ENCODE measurements at places on chromosomes 11 and 22. TPM values are rescaled to one million over a fixed set of nuclear protein-coding genes. Genes with fewer than 3 reads are reported as not detected.

SLC35F2 gene
- 22.6 TPM for total RNA-seq

OR56A3 gene
- total RNA-seq: not detected

DDX25 gene
- 18.7 TPM for total RNA-seq

TIGD3 gene
- total RNA-seq: 4.5 TPM

P2RX6 gene
- total RNA-seq: not detected

APOL3 gene
- 2.5 TPM for total RNA-seq

SF3A1 gene
- total RNA-seq: 16.1 TPM

OR4D5 gene
- total RNA-seq: not detected

YAP1 gene
- 18.7 TPM for total RNA-seq

DGKZ gene
- total RNA-seq: 33.5 TPM

LYVE1 gene
- total RNA-seq: 9.0 TPM

ROBO4 gene
- total RNA-seq: 3.6 TPM

CALCA gene
- total RNA-seq: not detected

TRPC6 gene
- total RNA-seq: 6.9 TPM

OR1S1 gene
- total RNA-seq: not detected

CBLIF gene
- not detected for total RNA-seq

MGAT3 gene
- total RNA-seq: 24.8 TPM

PGR gene
- 0.16 TPM for total RNA-seq

ATP6V1E1 gene
- 98.1 TPM for total RNA-seq

PRRG4 gene
- 0.16 TPM for total RNA-seq
